Gastrocnemius medialis (tissue), 4 donors: ENCODE measurements at places on chromosomes 13 and 19. TPM values are rescaled to one million over a fixed set of nuclear protein-coding genes. Genes with fewer than 3 reads are reported as not detected.
A peak's percentile ranks its signal among the peaks of the same experiment; 100 is the strongest.

DNA sequence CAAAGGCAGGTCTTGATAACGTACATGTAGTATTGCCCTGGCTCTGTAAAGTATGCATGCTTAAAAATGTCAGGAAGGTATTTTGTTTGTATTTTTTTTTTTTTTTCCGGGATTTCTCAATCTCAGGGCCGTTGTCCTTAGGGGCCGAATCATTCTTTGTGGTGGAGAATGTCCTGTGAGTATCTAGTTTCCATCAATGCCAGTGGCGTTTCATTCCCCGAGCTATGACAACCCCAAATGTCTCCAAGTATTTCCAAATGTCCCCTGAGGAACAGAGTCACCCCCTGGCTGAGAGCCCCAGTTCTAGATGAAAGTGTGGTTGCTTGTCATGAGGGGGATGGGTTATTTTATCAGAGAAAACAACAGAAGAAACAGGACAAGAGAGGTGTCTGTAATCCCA is 68.7 kb downstream of the ACSBG2 start:
- H3K27ac ChIP-seq = no peak overlapping the region
- no peaks in the 10 kb centered on the region for H3K27me3 ChIP-seq
- no peaks in the 10 kb centered on the region for H3K4me1 ChIP-seq
- DNase-seq = no peak
- H3K4me3 ChIP-seq = no peak overlapping the region
- H3K36me3 ChIP-seq = no peaks in the 10 kb centered on the region

DNA sequence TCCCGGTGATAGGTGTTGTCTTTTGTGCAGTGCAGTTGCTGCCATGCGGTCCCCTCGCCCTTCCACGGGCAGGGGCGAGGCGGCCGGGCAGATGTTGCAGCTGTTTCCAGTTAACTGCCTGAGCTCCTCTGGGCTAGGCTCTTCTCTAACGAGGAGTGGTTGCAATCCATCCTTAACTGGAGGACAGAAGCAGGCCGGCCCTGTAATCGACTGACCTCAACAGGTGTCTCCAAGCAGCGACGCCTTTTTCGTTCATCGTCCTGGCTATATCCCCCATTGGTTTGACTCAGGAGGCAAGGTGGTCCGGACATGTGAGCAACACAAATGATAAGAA is 1.9 kb upstream of the TSC22D1 start:
- no peaks in the 10 kb centered on the region for H3K27me3 ChIP-seq
- H3K4me1 ChIP-seq = peaks cover 27% of the 10 kb centered on the region
- H3K36me3 ChIP-seq = no peaks in the 10 kb centered on the region
- peak overlapping the region; percentile 97 for H3K4me3 ChIP-seq
- H3K27ac ChIP-seq = peak overlapping the region; percentile 98

Gene URAD
- total RNA-seq = not detected

- H3K36me3 ChIP-seq = no peaks in the 10 kb centered on the region
- H3K27me3 ChIP-seq = no peaks in the 10 kb centered on the region
- H3K4me1 ChIP-seq = no peaks in the 10 kb centered on the region
- no peak overlapping the region for H3K27ac ChIP-seq
- no peak overlapping the region for H3K4me3 ChIP-seq
- DNase-seq = no peak
Observed at GRCh38 chr13:80097561-80097960, 243.4 kb downstream of the SPRY2 start.

Gene TBC1D4
- 49.9 TPM for total RNA-seq

Gene PNMA8B
- 0.18 TPM for total RNA-seq

DNA sequence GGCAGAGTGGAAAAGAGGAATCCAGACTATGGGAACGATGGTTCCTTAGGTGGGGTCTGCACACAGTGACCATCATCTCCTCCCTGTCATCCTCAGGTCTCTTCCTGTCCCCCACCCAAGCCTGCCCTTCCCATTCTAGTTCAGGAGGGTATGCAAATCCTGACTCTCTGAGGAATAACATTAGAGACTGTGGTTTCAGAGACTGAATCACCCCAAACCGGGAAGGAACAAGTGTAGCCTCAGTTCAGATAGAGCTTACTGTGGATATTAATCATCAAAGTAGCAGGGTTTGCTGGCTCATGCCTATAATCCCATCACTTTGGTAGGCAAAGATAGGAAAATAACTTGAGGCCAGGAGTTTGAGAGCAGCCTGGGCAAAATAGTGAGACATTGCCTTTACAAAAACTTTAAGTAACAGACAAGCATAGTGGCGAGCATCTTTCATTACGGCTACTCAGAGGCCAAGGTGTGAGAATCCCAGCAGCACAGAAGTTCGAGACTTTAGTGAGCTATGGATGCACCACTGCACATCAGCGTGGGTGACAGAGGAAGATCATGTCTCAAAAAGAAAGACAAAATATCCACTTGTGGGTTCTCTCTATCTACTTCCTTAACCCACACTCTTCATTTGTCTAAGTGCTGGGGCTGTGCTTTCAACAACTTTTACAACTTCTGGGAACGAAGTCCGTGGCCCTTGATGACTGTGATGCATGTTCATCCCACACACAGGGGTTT is 19.3 kb upstream of the LGALS13 start:
- no peak for DNase-seq
- H3K4me3 ChIP-seq = no peak overlapping the region
- H3K27ac ChIP-seq = no peak overlapping the region
- H3K36me3 ChIP-seq = no peaks in the 10 kb centered on the region

GRCh38 chr13:74922963-74923362 is 559.0 kb downstream of the TBC1D4 start:
- H3K27ac ChIP-seq = no peak overlapping the region
- DNase-seq = no peak
- no peak overlapping the region for H3K4me3 ChIP-seq
- H3K36me3 ChIP-seq = no peaks in the 10 kb centered on the region
- no peaks in the 10 kb centered on the region for H3K27me3 ChIP-seq
- H3K4me1 ChIP-seq = no peaks in the 10 kb centered on the region
